ENCODE measurements at places on chromosomes 7 and 10.

DNA sequence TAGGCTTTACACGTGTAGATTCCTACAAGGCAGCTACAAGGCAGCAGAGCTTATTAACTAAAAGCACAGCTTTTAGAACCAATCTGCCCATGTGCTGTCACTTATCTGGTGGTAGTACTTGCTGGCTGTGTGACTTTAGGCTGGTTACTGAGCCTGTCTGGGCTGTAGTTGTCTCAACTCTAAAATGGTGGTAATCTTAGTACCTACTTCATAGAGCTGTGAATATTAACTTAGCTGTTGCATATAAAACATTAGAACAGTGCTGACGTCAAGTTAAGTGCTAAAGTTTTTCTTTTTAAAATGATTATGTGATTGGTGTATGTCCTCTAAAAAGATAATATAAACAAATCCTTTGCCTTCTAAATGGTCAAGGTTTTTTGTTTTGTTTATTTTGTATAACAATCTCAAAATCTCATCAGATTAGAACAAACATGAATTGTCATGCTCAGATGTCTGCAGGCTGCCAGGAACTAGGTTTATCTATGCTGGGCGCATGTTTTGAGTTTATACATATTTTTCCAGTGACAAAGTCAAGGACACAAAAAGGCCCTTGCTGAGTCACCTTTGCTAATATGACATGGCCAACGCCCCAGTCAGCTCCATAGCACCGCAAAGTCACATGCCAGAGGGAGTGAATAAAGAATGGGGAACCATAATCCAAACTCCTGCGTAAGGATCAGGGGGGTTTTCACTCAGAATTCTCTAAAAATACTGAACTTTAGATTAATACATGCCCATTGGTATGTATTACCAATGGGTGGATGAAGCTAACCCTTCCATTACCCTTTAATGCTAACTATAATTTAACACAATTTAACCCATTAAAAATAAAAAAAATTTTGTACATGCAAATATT, 39.8 kb upstream of the ARL4A start:
- DNase-seq, result no peak

DNA sequence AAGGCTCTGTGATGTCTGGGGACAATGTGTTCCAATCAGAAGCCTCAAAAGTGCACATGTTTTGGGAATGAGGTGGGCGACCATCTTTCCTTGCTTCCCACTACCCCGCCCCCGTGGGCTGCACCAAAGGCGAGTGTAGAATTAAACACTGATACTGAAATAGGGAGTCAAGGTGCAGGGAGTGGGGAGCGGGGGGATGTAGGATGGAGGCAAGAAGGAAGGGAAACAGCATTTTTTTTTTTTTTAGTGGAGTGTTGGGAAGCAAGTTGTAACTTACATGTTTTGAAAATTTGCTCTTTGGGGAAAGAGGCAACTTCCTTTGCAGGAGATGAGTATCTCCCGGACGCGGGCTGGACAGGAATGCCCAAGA, 484 bp upstream of the DLX5 start:
- DNase-seq, result no peak

DNA sequence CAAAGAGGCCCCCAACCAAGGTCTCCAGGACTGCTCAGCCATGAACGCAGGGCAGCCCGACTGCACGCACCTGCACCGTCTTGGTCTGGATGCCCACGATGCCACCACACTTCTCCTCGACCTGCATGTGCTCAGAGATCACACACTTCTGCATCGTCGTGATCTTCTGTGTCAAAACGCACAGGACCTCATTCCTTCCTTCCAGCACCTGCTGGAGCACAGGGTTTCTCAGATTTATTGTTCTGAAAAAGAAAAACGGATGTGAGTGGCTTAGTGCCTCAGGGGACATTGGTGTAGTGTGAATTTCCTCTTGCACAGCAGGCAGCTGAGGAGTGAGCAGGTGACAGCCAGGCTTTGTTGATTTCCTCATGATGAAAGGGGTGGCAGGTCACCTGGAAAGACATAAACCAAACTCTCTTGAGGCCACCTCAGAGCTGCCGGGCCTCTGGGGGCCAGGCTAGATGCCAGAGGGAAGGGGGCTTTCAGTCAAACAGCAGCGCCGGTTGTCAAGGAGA, 38.2 kb downstream of the GSDME start:
- DNase-seq, result peak; percentile 93

DNA sequence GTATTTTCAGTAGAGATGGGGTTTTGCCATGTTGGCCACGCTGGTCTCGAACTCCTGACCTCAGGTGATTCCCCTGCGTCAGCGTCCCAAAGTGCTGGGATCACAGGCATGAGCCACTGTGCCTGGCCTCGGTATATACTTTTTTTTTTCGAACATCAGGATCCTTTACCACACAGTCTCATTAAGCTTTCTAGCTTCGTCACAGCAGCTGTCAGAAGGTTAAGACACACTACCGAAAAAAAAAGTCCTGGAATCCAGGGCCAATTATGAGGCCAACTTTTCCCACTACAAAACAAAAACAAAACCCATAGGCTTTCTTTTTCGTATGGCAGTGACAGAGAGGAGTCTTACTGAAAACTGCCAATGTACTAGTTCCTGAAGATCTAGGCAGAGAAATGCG, 30.7 kb downstream of the ZC3HC1 start:
- DNase-seq, result no peak

GRCh38 chr10:125123476-125124114, 36.8 kb downstream of the CTBP2 start:
- DNase-seq, result peak; percentile 69

- no peak for DNase-seq
These were observed 154.1 kb upstream of the PDE1C start for GRCh38 chr7:32224276-32224675.

GRCh38 chr7:15921576-15921975, 235.1 kb upstream of the MEOX2 start:
- DNase-seq, result no peak

GRCh38 chr7:1241603-1242255, 9.1 kb downstream of the UNCX start:
- no peak for DNase-seq

Data from NCI-H146 (cell line).